ENCODE measurements at places on chromosomes 3 and 15.
A peak's percentile ranks its signal among the peaks of the same experiment; 100 is the strongest.

GRCh38 chr3:73739791-73740453, 115.2 kb upstream of the PDZRN3 start:
- DNase-seq = no peak

- DNase-seq = no peak
Measured at GRCh38 chr3:98350082-98350481, 3.6 kb upstream of the OR5K4 start.

DNA sequence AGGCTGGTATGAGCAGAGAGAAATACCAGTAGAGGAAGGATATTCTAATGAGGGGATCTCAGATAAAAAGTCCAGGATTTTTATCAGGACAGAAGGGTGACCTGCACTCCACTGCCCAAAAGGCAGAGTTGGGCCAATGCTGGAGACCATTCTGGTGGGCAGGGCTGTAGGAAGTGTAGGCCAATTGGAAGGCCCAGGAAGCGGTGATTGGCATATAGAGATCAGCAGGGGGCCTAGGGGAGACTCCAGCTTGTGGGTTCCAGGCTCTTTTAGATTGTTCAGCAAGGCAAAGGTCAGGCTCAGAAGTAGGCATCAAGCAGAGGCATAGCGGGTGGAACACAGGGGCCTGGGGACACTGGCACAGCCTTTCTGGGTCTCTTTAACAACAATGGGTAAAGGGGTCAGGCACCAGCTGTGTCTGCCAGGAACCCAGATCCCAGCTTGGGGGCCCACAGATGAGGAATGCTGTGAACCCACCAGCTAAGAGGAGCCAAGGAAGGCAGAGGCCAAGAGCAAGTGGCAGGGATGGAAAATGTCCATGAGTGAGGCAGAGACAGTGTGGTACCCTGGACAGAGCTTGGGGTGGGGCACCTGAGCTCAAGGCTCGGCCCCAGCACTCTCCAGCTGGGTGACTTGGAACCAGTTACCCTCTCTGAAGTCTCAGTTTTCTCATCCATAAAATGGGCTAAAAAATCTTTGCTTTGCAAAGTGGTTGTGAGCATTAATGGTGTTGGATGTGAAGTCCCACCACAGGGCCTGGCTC, 27.0 kb upstream of the RASGRF1 start:
- DNase-seq = no peak

- no peak for DNase-seq
Measured at GRCh38 chr15:58518626-58519025, 86.8 kb downstream of the LIPC start.

- DNase-seq = no peak
Measured at GRCh38 chr3:114896978-114897377, 250.1 kb downstream of the ZBTB20 start.

DNA sequence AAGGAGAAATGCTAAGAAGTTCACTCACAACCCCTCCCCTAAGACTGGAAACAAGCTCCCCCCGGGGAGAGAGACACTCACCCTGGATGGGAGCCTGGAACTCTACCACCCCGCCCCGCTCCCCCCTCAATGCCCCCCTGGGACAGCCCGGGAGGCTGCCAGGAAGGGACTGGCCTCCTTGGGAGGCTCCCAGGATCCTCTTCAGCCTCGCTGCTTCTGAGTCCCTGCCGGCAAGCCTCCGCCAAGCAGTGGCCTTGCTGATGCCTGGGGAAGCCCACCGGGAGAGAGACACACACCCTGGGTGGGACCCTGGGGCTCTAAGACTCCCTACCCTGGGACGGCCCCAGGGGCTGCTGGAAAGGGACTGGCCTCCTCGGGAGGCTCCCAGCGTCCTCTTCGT, 33.4 kb downstream of the CPEB1 start:
- no peak for DNase-seq

DNA sequence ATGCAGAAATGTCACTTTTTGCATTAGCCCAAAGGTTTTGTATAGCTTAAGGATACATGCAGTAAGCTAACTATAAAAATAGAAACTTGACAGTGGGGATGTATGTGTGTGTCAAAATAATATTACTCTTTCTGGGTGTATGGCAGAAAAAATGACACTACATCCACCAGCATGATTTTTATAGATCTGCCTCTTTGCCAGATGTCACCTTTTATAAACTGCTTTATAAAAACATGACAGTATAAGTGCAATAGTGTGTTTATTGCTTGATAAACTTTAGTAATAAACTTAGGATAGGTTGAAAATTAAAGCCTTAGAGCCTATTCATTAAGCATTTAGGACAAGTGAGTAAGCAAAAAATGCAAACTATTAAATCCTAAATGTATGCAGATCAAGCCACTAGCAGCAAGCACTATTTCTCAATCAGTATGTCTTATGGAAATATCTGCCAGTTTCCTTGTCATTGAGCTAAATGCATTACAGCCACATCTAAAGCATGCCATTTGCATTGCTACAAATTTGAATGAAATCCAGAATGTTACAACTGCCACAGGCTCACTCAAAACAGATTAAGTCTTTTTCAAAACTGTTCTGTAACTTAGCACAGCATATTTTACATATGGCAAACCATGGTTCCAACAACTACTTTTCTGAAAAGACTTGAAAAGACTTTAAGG, 935.0 kb downstream of the FHIT start:
- DNase-seq = no peak

DNA sequence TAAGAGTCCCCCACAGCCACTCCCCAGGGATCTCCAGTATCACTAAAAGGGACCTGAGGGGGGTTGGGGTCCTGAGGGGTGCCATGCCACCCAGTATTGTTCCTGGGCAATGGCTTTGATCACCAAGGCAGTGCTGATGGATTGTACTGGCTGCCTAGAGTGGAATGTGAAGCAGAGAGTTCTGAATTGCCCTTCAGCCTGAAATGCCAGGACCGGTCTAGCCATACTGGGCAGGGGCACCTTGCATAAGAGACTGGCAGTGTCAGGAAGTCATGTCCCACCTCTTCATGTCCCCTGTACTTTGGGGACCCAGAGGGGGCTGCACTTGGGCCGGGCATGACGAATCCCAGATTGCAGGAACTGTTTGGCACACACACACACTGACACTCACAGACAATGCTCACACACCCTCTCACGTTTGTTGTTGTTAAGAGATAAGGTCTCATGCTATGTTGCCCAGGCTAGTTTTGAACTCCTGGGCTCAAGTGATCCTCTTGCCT, 4.5 kb upstream of the TKT start:
- no peak for DNase-seq

DNA sequence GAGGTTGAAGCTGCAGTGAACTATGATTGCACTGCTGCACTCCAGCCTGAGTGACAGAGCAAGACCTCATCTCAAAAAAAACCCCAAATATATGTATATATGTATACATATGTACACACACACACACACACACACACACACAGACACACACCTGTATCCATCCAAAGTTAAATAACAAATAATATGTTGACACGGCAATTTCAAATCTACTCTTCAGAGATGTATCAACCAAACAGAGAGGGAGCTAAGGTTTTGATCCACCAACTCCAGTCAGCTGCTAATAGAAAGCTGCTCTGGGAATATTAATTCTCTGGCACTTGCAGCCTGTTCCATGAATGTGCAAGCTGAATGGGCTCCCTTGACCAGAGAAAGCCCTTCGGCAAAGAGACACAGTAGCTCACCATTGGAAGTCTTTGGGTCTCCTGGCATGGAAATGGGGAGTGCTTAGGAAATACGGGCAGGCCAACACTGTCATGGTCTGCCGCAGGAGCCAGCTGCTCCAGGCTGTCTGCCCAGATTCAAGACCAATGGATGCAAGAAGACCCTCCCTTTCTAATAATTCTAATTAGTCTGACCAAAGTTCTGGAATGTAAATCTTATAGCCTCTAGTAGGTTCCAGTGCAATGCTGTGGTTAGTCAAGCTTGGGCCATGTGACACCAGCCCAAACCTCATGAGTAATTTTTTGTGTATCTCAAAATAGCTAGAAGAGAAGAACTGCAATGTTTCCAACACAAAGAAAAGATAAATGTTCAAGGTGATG, 299.8 kb downstream of the KBTBD8 start:
- no peak for DNase-seq

- DNase-seq = no peak
Measured at GRCh38 chr3:159856590-159857104, 132.0 kb upstream of the IL12A start.

- DNase-seq = no peak
Measured at GRCh38 chr3:69248436-69248835, 126.0 kb upstream of the LMOD3 start.

GRCh38 chr15:37112171-37112570, 11.8 kb upstream of the MEIS2 start:
- no peak for DNase-seq

DNA sequence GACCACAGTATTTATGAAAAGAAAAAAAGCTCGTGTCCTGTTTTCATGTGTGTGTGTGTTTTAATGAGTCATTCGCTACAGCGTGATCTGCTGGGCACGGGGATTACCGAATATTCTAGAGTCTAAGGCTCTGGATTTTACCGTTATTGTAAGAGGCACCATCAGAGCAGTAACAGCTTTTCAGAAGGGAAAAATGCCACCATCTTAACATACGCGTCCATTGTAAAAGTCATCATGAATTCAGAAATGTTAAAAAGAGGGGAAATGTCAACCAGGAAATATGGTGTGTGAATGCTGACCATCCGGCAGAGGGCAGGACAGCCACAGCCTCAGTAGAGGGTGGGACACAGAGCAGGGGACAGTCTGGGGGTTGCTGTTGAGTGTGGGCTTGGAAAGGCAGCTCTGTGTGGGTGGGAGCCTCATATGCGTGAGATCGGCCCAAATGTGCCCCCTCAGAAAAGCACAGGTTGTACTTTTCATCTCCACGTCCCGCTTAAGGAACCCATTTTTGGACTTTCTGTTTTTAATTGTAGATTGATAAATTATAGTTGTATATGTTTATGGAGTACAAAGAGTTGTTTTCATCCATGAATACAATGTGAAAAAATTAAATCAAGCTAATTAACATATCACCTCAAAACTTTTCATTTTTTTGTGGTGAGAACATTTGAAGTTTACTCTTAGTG, 69.6 kb downstream of the ASB7 start:
- no peak for DNase-seq

DNA sequence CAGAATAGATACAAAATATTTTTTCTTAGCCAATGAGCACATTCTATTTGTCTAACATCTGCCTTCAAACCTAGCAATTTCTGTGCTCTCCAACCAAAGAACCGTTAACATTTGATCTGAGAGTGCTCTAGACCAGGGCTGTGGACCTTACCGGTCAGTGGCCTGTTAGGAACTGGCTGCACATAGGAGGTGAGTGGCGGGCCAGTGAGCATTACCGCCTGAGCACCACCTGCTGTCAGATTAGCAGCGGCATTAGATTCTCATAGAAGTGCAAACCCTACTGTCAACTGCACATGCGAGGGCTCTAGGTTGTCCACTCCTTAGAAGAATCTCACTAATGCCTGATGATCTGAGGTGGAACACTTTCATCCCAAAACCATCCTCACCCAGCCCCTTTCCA, 131.7 kb downstream of the CADM2 start:
- DNase-seq = no peak

GRCh38 chr3:88059380-88060170, 520 bp downstream of the ZNF654 start:
- DNase-seq = peak; percentile 4

GRCh38 chr15:47364230-47365141, 352.8 kb upstream of the SEMA6D start:
- DNase-seq = no peak
